Activated CD8-positive, alpha-beta memory T cell treated with anti-CD3 and anti-CD28 coated beads, Interleukin-2, amount 10 ng/mL, durations not matched to agents 7 days and 5 days (primary cell): ENCODE measurements at places on chromosomes 16 and 17. TPM values are rescaled to one million over a fixed set of nuclear protein-coding genes. Genes with fewer than 3 reads are reported as not detected.

Gene SP2
- total RNA-seq = 22.9 TPM

DNA sequence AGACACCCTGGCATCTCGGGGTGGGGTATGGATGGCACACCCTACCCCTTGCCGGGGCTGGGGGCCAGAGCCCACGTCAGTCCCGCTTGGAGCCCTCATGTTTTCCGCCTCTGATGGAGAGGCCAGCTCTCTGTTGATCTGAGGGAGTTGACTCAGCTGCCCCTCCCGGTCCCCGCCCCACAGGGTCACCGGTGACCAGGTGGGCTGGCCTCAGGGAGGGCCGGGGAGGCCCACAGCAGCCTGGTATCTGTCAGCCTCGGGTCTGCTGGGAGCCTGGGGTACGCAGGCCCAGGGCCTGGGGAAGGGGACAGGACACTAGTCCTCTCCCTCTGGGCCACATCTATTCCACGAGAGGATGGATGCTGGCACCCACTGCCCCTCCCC is 109.5 kb upstream of the CIBAR2 start:
- H3K27me3 ChIP-seq = no peaks in the 10 kb centered on the region
- no peaks in the 10 kb centered on the region for H3K36me3 ChIP-seq
- H3K4me1 ChIP-seq = no peaks in the 10 kb centered on the region
- DNase-seq = no peak

DNA sequence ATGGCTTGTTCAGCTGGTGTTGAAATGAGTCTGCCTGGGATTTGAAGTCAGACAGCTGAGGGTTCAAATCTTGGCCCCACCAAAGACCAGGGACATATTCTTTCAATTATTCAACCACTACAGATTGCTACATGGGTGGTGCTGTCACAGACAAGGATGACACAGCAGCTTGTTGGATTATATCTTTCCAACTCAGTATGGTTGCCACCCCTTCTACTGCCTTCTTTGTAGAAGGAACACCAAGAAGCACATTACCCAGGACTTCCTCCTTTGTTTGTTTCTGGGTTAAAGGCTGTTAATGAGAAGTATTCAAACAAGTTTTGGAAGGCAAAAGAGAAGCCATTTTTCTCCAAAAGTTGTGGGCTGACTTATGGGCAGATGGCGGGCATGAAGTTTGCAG is 78.6 kb downstream of the COPRS start:
- no peaks in the 10 kb centered on the region for H3K36me3 ChIP-seq
- H3K4me1 ChIP-seq = no peaks in the 10 kb centered on the region
- H3K4me3 ChIP-seq = no peak overlapping the region
- no peak overlapping the region for H3K27ac ChIP-seq
- DNase-seq = no peak

Gene CMTR2
- 16.1 TPM for total RNA-seq

- no peak for DNase-seq
- no peak overlapping the region for H3K27ac ChIP-seq
- H3K27me3 ChIP-seq = peaks cover 29% of the 10 kb centered on the region
These were observed 12.3 kb upstream of the MEIOB start for GRCh38 chr16:1884155-1884760.

DNA sequence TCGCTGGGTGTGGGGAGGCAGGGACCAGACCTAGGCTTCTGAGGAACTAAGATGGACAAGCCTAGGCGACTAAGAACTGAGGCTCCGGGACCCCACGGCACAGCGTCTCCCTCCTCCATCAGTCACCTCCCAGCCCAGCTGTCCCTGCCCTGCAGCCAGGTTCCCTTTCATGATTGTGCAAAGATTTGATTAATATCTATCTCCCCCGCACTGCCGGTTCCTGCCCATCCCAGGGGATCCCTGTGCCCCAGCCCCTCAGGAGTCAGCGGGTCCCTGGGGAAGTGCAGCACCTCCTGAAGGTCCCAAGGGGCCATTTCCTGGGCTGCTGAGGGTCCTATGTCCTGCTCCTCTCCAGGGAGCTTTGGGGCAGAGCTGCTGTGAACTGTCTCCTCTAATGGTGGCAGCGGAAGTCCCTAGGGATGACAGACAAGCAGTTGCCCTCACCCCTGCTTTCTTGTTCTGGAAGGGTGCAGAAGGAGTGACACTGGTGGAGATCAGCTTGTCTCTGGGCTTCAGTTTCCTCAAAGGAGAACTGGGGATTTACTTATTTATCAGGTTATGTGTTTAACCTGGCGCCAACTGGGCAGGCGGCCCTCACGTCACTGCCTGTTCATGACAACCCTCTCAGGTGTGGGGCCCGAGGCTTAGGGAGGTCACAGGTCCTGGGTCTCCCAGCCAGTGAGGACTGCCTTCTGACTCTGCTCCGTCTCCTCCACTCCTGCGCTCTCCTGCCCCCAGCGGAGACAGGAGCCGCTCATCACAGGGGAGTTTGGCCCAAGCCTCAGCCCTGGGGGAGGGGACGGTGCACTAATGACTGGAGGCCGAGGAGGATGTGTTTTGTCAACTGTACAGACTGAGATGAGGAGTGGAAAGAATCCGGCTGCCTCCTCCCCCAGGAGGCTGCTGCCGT is 1.9 kb upstream of the C16orf74 start:
- H3K36me3 ChIP-seq = no peaks in the 10 kb centered on the region
- peaks cover 46% of the 10 kb centered on the region for H3K27me3 ChIP-seq
- peaks cover 25% of the 10 kb centered on the region for H3K4me1 ChIP-seq
- H3K27ac ChIP-seq = no peak overlapping the region
- no peak overlapping the region for H3K4me3 ChIP-seq

- no peaks in the 10 kb centered on the region for H3K36me3 ChIP-seq
- no peaks in the 10 kb centered on the region for H3K27me3 ChIP-seq
- H3K4me3 ChIP-seq = no peak overlapping the region
- H3K27ac ChIP-seq = no peak overlapping the region
These were observed 18.4 kb downstream of the MAP1LC3B start for GRCh38 chr16:87410530-87410929.

GRCh38 chr17:40331743-40332641 is 23.0 kb downstream of the RARA start:
- peaks cover 75% of the 10 kb centered on the region for H3K4me1 ChIP-seq
- no peak overlapping the region for H3K4me3 ChIP-seq
- peaks cover 28% of the 10 kb centered on the region for H3K36me3 ChIP-seq
- peak overlapping the region; percentile 68 for H3K27ac ChIP-seq
- H3K27me3 ChIP-seq = no peaks in the 10 kb centered on the region

DNA sequence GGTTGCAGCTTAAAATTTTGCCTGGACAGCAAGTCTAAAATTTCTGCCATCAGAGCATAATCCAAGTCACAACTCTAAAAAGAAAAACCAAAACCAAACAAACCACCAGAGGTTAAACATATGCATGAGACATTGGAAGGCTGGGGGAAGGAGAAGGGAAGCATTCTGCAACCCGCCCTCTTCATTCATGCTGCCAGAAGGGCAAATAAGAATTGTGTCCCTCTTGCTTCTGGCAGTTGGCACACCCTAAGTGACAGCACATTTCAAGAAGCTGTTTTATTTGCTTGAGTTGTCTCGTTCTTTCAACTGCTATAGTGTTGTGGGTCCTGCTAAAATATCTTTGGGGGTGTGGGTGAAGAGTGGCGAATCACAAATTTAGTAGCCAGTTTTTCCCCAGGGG is 99.6 kb downstream of the SKAP1 start:
- peaks cover 8% of the 10 kb centered on the region for H3K36me3 ChIP-seq
- H3K27ac ChIP-seq = no peak overlapping the region
- H3K4me3 ChIP-seq = no peak overlapping the region
- H3K4me1 ChIP-seq = peaks cover 24% of the 10 kb centered on the region
- DNase-seq = no peak
